ENCODE measurements at places on chromosomes 6 and 20.

DNA sequence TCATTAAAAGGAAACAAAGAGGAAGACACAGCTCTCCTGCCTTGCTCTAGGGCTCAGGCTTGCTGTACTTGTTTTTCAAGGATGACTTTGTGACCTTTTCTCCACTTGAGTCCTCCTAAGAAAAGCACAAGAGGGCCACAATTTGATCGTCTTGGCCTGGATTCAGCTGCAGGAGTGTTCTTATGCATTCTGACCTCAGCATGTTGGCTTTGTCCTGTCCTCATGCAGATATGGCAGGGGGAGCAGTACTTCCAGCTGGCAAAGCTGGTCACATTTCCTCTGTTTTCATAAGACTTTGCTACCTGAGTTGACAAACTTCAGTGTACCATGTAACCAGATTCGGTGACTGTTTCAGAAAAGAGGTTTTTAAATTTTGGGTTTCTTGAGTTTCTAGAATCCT, 30.8 kb downstream of the KDM1B start:
- DNase-seq: no peak

- DNase-seq: no peak
Measured at GRCh38 chr20:41398408-41398807, 31.8 kb upstream of the EMILIN3 start.

DNA sequence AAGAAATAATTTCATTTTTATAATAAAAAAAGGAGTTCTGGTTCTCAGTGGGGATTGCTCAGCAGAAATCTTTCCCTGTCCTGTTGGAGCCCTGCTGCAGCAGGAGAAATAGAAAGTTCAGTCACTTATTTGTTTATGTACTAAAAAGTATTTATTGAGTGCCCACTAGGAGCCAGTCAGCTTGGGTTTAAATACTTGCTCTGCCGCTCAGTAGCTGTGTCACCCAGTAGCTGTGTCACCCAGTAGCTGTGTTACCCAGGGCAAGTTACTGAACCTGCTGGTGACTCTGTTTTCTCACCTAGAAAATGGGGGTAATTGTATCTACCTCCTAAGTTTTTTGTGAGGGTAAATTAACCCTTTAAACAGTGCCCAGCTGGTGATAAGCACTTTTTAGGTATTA, 32.9 kb downstream of the FOXF2 start:
- no peak for DNase-seq

DNA sequence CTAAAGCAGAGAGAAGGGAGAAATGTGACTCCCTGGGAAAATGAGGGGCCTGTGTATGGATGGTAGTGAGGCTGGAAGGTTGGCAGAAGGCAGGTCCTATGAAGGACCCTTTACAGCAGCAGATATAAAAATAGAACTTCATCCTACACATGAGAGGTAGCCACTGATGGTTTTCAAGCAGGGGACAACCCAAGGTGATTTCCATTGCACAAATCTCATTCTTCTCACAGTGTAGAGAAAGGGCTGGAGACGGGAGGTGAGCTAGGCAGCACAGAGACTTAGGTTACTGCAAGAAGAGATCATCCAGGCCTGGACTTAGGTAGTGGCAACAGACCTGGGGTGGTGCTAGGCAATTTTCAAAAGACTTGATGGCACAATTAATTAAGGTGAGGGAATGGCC, 30.7 kb downstream of the TRAM2 start:
- no peak for DNase-seq

GRCh38 chr20:9668381-9668780, 154.0 kb downstream of the LAMP5 start:
- DNase-seq: peak; percentile 94

- no peak for DNase-seq
Measured at GRCh38 chr6:22019857-22020256, 277.0 kb downstream of the PRL start.

DNA sequence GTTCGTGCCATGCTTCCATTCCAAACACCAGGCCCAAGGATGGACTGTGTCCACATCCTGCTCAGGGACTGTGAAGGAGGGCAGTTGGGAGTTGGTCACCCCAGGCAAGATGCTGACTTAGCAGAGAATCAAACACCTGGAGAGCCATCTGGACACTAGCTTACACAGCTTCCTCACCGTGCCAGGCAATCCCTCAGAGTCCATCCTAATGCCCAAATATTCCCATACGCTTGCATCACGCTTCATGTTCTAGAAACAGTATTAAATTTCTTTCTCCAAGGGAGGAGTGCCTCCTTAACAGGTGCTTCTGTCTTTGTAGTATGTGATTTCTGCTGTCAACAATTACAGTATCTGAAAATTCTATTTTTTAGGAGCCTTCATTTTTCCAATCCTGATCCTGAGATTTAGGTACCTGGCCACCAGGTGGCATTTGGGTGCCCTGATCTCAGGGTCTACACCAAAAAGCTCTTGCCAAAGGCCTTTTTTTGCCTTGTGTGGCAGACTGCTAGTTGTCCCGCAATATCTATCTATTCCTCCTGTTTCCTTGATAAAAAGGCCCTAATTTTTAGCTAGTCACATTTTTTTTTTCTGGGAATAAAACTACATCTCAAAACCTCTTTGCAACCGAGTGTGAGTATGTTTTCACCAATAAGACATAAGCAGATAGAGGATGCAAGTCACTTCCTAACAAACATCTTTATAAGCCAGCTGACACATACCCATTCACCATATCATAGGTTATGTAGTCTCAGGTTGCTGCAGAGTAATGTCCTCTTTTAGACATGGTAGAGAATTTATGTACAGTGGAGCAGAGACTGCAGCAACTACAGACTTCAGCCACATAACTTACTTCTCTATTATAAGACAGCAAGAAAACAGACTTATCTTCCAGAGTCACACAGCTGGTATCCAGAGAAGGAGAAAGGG, 85.0 kb downstream of the PREP start:
- DNase-seq: peak; percentile 34

- DNase-seq: no peak
Measured at GRCh38 chr6:137426007-137426689, 68.0 kb downstream of the OLIG3 start.

GRCh38 chr20:39025883-39026282, 63.7 kb downstream of the DHX35 start:
- no peak for DNase-seq

DNA sequence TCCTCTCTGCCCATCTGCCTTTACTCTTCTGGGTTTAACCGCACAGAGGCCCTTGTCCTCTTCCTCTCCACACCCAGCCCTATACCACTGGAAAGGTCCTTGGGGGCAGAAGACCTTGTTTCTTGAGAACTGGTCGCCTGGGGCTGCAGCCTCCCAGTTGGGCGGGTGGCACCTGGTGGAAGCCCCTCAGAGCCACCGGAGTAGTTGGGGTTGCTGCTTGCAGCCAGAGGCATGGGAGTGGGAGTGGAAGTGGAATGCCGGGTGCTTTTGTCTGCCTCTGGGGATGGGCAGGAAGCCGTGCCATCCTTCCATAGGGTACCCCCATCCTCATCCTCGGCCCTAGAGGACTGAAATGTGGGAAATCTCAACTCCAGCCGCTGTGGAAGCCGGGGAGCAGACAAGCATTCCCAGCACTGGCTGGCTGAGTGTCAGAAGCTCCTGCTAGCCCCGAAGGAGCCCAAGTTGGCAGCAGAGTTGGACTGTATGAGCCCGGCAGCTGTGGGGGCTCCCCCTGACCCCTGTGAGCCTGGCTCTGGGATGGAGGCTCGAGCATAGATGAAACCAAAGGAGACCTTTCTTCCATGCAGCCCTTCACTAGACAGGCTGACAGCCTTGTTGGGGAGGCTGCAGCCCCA, 1.2 kb downstream of the VSTM2L start:
- no peak for DNase-seq

- no peak for DNase-seq
Measured at GRCh38 chr6:113820761-113821160, 36.4 kb upstream of the MARCKS start.

DNA sequence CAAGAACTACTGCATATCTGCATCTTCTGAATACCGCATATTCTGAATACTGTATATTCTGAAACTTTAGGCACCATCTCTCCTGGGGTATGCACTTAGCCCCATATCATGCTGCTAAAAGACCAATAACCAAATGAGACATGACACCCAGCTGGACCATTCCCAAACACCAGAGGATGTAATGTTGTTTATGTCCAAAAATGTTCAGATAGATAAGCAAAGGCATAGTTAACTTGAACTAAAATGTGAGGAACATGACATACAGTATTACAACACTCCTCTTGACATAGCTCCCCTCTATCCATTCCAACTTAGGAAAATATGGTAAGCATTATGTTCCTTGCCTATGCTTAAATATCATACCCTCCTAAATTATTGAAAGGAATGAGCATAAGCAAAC, 127.3 kb downstream of the TENT5A start:
- DNase-seq: no peak

- DNase-seq: no peak
Measured at GRCh38 chr6:13404228-13404891, 76.0 kb upstream of the TBC1D7 start.
